ENCODE measurements at places on chromosomes 5 and 9. TPM values are rescaled to one million over a fixed set of nuclear protein-coding genes. Genes with fewer than 3 reads are reported as not detected.

CDH6 gene
- not detected for total RNA-seq

FOXI1 gene
- total RNA-seq = not detected

DNA sequence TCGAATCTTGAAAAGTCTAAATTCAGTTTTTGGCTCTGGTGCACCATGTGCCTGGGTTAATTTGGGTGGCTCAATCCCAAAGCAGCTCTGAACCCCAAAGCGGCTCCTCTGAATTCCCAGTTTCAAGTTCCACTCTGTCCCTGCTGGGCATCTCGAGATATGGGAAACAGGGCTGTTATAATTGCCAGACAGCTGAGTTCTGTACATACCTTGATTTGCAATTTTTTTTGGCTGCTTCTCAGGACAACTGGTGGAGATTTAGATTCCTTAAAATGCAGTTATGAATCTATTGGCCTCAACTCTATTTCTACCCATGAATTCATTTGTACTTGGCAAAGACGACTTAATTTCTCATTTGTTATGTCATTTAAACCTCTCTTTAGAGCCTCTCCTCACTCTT, 808.5 kb downstream of the TLE4 start:
- DNase-seq = no peak

DNA sequence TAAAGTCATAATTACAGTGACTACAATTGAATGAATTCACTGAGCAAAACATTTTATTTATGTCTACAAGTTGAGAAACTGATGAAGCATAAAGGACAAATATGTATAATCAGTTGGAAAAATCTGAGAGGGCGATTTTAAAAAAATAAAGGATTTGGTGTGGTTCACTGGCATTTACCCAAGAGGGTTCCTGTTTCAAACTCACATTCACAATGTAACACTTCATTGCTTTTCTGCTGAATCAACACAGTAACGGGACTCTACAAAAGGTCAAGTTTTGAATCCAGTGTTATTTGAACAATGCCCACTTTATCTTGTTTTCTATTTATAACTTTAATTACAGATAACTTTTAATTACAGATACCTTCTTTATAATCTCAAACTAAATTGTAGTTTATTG, 138.6 kb downstream of the NUDT12 start:
- DNase-seq = no peak

- no peak for DNase-seq
These were observed 16.7 kb downstream of the CXXC5 start for GRCh38 chr5:139664727-139665351.

IRX1 gene
- total RNA-seq = not detected

PCDHGA11 gene
- total RNA-seq = 0.13 TPM

DNA sequence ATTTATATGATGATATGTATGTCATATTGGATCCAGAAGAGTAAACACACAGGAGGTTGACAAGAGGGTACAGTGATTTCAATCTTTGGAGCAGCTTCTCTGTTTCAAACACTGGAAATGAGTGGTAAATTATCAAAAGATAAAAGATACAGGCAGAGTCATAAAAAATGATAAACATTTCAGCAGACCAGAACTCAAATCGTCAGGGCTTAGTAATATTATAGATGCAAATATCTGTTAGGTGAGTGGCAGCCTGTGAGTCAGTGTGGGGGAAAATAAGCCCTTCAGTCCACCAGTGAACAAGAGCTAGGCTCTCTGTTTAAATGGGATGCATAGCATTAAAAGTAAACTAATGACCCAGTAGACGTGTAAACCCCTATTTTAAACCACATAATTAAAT, 1378.1 kb downstream of the EFNA5 start:
- no peak for DNase-seq

DNA sequence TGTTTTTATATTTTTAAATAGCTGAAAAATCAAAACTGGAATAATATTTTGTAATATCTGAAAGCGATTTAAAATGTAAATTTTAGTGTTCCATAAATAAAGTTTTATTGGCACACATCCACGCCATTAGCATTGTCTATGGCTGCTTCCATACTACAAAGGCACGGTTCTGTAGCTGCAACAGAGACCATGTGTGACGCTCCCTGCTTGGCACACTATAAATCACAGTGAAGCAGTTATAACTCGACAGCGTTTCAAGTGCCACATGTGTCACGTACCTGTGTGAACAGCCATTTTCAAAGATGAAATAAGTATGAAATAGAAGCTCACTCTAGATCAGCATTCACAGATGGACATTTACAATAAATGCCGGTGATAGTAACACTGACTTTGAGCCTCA, 810.1 kb upstream of the WWC1 start:
- DNase-seq = no peak

GRHPR gene
- 96.7 TPM for total RNA-seq

DNA sequence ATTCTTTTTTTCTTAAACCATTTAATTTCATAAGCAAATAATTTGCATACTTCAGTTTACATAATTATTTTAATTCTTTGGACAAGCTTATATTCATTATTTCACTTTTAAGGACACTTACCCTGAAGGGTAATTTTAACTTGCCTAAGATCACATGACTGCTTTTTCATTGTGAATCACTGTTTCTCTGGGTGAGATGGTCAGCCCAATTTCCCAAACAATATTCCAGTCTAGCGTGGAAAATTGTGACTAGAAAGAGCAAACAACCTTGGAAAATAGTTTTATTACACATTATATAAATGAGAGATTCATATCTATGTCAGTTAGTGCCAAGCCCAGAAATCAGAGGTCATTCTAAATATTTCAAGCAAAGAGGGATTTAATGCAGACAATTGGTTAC, 21.4 kb upstream of the JAKMIP2 start:
- no peak for DNase-seq

- no peak for DNase-seq
These were observed 72.7 kb upstream of the SLC25A48 start for GRCh38 chr5:135761746-135762145.

DNA sequence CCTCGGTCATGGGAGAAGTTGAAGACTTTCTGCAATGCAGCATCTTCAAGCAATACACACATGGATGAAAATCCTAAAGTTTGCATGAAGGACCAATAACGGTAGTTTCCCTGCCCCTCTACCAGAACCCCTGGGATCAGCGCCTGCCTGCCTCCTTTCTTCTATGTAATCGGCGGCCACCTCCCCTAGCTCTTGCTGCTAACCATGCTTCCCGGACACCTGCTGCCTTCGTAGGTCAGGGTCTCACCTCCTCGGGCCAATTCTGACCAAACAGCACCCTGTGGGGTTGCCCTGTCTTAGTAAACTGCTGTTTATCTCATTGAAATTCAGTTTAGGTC, 388 bp upstream of the MED10 start:
- DNase-seq = no peak

DNA sequence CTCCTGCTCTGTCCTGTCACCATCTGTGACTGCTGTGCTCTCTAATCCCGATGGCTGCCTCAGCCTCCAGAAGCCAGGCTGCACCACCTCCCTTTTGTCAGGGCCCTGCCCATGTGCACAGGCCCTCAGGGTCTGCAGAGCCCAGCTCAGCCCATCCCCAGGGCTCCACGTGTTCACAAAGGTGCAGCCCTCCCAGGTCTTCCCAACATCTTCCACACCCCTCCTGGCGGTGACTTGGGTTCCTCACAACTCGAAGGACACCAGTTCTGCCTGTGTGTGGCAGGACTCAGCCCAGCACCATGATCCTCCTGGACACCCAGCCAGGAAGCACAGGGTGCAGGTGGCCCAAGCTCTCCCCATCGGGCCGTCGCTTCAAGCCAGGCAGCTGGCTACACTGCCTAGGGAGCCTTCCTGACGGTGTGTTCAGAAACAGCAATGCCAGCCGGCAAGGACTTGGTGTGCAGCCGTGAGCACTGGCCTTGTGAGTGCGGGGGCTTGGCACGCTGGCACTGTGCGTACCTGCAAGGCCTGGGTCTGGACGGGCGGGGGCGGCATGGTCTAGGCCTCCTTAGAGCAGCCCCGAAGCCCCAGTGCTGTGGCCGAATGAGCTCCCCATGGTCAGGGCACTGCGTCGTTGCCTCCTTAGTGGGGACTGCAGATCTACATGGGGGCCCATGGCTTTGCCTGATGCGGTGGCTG, 96.1 kb downstream of the MRPL36 start:
- DNase-seq = no peak

- no peak for DNase-seq
These were observed 11.4 kb downstream of the LRRC8A start for GRCh38 chr9:128893354-128893753.

- no peak for DNase-seq
These were observed 101.9 kb downstream of the HTR1A start for GRCh38 chr5:63860379-63860778.

PAIP1 gene
- 77.0 TPM for total RNA-seq

DNA sequence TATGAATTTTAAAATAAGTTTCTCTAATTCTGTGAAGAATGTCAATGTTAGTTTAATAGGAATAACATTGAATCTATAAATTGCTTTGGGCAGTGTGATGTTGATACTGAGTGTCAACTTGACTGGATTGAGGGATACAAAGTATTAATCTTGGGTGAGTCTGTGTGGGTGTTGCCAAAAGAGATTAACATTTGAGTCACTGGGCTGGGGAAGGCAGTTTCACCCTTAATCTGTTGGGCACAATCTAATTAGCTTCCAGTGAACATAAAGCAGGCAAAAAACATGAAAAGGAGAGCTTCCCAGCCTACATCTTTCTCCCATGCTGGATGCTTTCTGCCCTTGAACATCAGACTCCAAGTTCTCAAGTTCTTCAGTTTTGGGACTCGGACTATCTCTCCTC, 832.0 kb upstream of the ARRDC3 start:
- DNase-seq = no peak
